ENCODE measurements at places on chromosomes 16 and 17.

DNA sequence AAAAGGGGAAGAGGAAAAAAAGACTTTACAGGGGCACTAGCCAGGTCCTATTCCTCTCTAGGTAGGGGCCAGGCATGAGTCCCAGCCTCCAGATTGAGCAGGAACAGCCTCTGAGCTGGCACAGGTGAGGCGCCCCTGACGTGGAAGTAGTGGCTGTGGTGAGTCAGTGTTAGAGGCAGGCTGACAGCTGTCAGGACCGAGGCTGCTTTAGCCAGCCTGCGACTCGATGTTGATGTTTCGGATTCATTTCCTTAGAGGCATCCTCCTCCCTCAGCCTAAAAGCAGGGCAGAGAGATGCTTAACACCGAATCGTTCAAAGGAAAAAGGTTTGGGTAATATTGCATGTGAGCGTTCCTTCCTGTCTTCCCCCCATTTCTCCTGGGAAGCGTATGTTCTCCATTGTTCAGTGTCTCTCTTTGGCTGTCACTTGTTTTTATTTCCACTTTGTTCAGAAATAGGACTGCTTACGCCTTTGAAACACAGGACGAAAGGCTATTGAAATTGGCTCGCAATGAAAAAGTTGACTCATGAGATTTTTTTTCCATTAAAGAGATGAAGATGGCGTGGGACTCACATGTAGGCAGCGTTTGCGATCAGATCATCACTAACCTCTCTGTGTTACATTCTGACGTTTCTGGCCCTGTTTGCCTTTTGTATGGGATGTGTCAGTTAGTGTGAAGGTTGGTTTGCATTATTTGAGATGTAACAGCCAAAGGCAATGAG lies 1.3 kb downstream of the KIAA0513 start:
- peaks cover 21% of the 10 kb centered on the region for H3K4me1 ChIP-seq
- DNase-seq = peak; percentile 63
- H3K4me3 ChIP-seq = no peak overlapping the region
- peaks cover 31% of the 10 kb centered on the region for H3K27me3 ChIP-seq
- no peak overlapping the region for H3K27ac ChIP-seq

- peaks cover 26% of the 10 kb centered on the region for H3K4me1 ChIP-seq
- peak overlapping the region; percentile 41 for H3K4me3 ChIP-seq
- H3K36me3 ChIP-seq = peaks cover 4% of the 10 kb centered on the region
- DNase-seq = no peak
- H3K27ac ChIP-seq = no peak overlapping the region
Measured at GRCh38 chr16:642189-643049, 791 bp downstream of the MCRIP2 start.

DNA sequence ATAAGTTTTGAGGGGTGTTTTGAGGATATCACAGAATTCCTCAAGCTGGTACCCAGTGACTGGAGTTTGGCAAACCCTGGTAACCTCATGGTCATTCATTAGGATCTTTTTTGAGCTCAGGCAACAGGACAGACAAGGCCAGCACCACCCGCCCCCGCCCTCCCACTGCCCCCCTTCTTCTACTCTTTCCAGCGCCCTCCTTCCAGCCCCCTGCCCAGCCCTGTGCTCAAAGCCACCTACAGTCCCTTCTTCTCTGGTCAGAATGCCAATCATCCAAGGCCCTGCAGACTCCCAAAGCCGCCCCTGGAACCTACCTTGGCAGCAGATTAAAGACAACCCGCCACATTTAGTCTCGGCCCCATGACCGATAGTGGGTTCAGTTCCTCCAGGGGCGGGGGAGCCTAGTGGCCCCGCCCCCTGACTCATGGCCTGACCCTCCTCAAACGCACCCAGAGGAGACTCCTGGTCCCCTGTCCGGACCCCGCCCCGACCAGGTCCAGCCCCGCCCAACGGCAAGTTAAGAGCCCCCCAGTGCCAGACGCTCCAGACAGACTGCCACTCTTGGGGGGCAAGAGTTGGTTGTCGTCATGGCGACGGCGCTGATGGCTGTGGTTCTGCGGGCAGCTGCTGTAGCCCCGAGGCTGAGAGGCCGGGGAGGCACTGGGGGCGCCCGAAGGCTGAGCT lies at the start of gene NAGS:
TSS of gene NAGS (plus strand) at position 546 of the 684 bp plus-strand sequence. CDS start at position 588, 42 bp downstream.
- no peak for DNase-seq
- no peak within 1 kb of the TSS for H3K27ac ChIP-seq
- peaks cover 80% of the 10 kb centered on the region for H3K27me3 ChIP-seq

GRCh38 chr16:14302399-14303181 lies 231.5 kb downstream of the MRTFB start:
- no peak overlapping the region for H3K27ac ChIP-seq
- H3K36me3 ChIP-seq = no peaks in the 10 kb centered on the region
- peaks cover 33% of the 10 kb centered on the region for H3K4me1 ChIP-seq
- peaks cover 23% of the 10 kb centered on the region for H3K27me3 ChIP-seq
- peak; percentile 36 for DNase-seq

- H3K27me3 ChIP-seq = no peaks in the 10 kb centered on the region
- no peaks in the 10 kb centered on the region for H3K36me3 ChIP-seq
- DNase-seq = peak; percentile 43
- H3K27ac ChIP-seq = no peak overlapping the region
- no peak overlapping the region for H3K4me3 ChIP-seq
- peaks cover 22% of the 10 kb centered on the region for H3K4me1 ChIP-seq
Measured at GRCh38 chr16:66588981-66589713, 9.9 kb downstream of the CMTM2 start.

DNA sequence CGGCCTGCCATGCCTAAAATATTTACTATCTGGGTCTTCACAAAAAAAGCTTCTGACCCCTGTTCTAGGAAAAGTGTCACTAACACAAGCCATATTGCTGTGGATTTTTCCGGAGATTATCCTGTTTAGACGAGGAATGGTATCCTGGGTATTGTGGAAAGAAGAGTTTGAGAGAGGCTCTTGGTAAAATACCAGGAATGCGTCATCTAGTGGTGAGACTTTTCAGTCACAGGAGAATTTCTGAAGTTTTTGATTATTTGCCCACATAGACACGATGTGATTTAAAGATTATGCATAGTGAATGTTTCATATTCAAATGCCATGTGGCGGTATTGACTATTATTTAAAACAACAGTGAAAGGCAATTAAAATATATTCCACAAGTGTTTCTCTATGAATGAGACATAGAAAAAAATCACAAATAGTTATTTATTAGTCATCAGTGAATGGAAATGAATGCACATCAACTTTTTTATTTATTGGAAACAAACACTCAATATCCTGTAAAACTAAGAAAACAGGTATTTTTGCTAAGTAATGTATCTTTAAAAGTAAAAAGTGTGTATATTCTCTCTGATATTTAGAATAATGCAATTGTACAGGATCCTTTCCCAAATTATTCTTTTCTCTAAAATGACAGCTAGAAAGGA lies 7.8 kb downstream of the KRT28 start:
- no peak overlapping the region for H3K27ac ChIP-seq
- DNase-seq = peak; percentile 88
- no peak overlapping the region for H3K4me3 ChIP-seq
- H3K36me3 ChIP-seq = no peaks in the 10 kb centered on the region
- peaks cover 9% of the 10 kb centered on the region for H3K27me3 ChIP-seq
